CD8-positive, alpha-beta memory T cell (primary cell): ENCODE measurements at places on chromosomes 1 and 21. TPM values are rescaled to one million over a fixed set of nuclear protein-coding genes. Genes with fewer than 3 reads are reported as not detected.

- no peak overlapping the region for H3K27ac ChIP-seq
- H3K27me3 ChIP-seq: no peaks in the 10 kb centered on the region
- H3K36me3 ChIP-seq: no peaks in the 10 kb centered on the region
- no peak for DNase-seq
- H3K4me3 ChIP-seq: no peak overlapping the region
These were observed 31.4 kb upstream of the KIRREL1 start for GRCh38 chr1:157961805-157962762.

DNA sequence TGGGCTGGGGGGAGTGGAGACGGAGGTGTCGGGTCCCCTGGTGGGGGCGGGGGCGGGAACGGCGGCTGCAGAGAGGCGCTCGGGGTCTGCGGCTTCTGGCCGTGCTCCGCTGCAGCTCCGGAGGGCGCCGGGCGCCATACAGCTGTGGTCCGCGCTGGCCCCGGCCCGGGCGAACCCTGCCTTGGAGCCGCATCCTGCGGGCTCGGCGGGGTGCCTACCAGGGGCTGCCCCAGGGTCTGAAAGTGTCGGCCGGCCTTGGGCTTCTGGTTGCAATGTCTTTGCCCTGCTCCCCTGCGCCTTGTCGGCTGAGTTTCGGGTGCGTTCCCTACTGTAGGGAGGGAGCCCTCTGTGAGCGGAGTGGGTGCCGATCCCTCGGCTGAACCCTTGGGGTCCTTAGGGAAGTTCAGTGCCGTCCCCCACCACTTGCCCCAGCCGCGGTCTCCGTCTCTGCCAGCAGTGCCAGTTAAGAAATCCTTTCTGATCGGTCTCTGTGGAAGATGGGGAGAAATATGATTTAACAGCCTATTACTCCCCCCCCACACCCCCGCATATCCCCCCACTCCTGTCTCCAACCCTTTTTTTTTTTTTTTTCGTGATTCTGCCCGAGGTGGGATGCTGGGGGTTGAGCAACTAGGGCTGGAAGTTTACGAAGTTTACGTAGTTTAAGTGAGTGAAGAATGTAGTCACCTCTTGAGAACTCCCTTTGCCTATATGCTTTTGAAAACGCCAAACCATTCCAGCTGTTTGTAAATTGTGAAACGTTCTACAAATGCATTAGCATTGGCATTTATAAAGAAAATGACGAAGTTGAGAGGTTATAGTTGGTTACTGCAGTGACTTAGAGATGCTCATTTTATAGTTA lies 588 bp downstream of the NEXN start:
- peaks cover 5% of the 10 kb centered on the region for H3K4me1 ChIP-seq
- H3K27ac ChIP-seq: no peak overlapping the region
- no peak overlapping the region for H3K4me3 ChIP-seq
- no peaks in the 10 kb centered on the region for H3K27me3 ChIP-seq
- DNase-seq: no peak

GRCh38 chr1:222995620-222996309 lies 147.3 kb downstream of the TLR5 start:
- H3K27me3 ChIP-seq: no peaks in the 10 kb centered on the region
- H3K27ac ChIP-seq: no peak overlapping the region
- DNase-seq: no peak
- H3K4me3 ChIP-seq: no peak overlapping the region
- H3K36me3 ChIP-seq: no peaks in the 10 kb centered on the region
- H3K4me1 ChIP-seq: no peaks in the 10 kb centered on the region

DNA sequence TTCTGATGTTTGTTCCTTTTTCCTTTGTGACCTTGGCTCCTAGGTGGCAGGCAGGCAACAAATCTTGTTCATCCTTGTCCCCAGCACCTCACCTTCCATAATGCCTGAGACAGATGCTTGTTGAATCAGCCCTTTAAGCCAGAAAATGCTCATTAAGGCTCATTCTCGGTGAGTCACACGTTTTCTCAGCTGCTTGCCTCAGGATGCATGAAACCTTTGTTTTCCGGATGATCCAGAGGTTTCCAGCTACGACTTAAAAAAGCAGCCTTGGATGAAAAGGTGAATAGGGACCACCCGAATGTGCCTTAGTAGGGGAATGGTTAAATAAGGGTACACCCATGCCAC lies 4.6 kb upstream of the ATP13A2 start:
- no peaks in the 10 kb centered on the region for H3K27me3 ChIP-seq
- H3K4me1 ChIP-seq: peaks cover 5% of the 10 kb centered on the region
- H3K4me3 ChIP-seq: no peak overlapping the region
- no peak for DNase-seq

GRCh38 chr1:152141971-152142584 lies 16.9 kb downstream of the RPTN start:
- no peak overlapping the region for H3K4me3 ChIP-seq
- no peaks in the 10 kb centered on the region for H3K36me3 ChIP-seq
- DNase-seq: no peak

DNA sequence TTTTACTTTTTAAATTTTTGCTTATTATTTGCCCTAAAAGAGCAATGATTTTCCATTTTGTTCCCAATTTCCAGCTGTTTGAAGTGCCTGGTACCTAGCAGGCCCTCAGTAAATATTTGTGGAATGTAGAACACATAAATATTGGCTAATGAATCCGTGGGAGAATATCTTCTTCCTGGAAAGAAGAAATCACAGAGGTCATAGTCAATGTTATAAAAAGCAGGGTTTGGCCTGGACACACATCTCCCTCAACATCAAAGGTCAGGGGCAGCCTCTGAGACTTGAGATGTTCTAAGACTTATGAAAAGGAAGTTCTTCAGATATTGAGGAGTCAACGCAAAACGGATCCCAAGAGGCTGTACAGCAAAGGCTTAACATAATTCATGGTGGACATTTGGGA lies 358.1 kb downstream of the HHAT start:
- H3K36me3 ChIP-seq: no peaks in the 10 kb centered on the region
- DNase-seq: no peak
- H3K4me1 ChIP-seq: no peaks in the 10 kb centered on the region
- H3K27ac ChIP-seq: no peak overlapping the region

DNA sequence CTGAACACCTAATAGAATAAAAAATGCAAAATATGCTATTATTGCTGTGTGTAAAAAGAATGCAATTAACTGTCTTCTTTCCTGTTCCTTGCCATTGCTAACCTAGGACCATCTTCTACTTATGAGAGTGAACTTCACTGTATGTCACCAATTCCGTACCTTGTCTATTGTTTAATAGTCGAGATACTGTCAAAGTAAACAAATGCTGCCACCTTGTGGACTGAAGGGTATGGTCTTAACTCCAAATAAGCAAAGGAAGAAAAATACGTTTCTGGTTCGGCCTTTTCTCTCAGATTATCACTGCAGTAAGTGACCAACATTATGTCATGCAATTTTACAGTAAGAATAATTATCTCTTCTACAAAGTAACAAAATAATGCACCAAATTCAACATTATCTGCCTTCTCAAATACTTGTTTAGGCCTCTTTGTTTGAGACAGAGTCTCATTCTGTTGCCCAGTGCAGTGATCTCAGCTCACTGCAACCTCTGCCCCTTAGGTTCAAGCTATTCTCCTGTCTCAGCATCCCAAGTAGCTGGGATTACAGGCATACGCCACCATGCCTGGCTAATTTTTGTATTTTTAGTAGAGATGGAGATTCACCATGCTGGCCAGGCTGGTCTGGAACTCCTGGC lies 133.4 kb downstream of the COP1 start:
- no peak overlapping the region for H3K27ac ChIP-seq
- DNase-seq: peak; percentile 9
- no peak overlapping the region for H3K4me3 ChIP-seq
- no peaks in the 10 kb centered on the region for H3K4me1 ChIP-seq
- no peaks in the 10 kb centered on the region for H3K27me3 ChIP-seq

DNA sequence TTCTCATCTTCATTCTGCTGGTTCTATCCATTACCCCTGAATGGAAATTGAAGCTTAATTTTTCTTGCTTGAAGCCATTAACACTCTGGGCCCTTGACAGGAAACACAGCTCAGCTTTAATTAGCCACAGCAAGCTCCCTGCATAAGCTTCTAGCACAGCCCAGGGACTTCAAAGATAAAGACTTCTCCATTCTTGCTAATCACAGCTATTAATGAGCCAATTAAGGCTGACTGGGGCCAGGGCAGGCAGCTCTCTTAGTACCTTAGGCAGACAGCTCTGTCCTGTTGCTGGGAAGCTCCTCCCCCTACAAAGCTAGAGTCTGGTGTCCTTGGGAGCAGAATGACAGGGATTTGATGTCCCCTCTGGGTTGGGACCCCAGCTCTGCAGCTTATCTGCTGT lies 27.9 kb upstream of the TRABD2B start:
- no peaks in the 10 kb centered on the region for H3K4me1 ChIP-seq
- H3K27ac ChIP-seq: no peak overlapping the region
- H3K27me3 ChIP-seq: no peaks in the 10 kb centered on the region
- DNase-seq: no peak
- no peaks in the 10 kb centered on the region for H3K36me3 ChIP-seq
- no peak overlapping the region for H3K4me3 ChIP-seq

DNA sequence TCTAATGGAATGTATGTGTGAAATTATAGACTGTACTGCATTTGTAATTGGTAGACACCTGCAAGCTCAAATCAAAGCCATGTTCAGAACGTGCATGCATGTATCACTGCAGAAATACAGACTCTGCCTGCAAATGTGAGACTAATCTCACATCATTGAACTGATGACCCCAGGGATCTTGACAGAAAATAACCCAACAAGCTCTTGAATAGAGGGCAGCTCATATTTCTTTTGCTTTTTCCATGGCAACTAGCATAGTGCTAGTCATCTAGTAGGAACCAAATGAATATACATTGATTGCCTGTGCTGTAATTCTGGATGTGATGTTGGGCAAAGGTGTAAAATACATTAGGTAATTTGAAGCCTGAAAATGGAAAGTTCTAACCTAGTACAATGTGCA lies 62.4 kb downstream of the PTPRC start:
- H3K27ac ChIP-seq: no peak overlapping the region
- DNase-seq: no peak
- H3K36me3 ChIP-seq: peaks cover 77% of the 10 kb centered on the region
- peaks cover 78% of the 10 kb centered on the region for H3K4me1 ChIP-seq

- DNase-seq: no peak
- H3K4me3 ChIP-seq: no peak overlapping the region
- H3K27ac ChIP-seq: no peak overlapping the region
- H3K27me3 ChIP-seq: no peaks in the 10 kb centered on the region
- H3K36me3 ChIP-seq: no peaks in the 10 kb centered on the region
- H3K4me1 ChIP-seq: no peaks in the 10 kb centered on the region
These were observed 57.3 kb downstream of the LAMC2 start for GRCh38 chr1:183243161-183244050.

DNA sequence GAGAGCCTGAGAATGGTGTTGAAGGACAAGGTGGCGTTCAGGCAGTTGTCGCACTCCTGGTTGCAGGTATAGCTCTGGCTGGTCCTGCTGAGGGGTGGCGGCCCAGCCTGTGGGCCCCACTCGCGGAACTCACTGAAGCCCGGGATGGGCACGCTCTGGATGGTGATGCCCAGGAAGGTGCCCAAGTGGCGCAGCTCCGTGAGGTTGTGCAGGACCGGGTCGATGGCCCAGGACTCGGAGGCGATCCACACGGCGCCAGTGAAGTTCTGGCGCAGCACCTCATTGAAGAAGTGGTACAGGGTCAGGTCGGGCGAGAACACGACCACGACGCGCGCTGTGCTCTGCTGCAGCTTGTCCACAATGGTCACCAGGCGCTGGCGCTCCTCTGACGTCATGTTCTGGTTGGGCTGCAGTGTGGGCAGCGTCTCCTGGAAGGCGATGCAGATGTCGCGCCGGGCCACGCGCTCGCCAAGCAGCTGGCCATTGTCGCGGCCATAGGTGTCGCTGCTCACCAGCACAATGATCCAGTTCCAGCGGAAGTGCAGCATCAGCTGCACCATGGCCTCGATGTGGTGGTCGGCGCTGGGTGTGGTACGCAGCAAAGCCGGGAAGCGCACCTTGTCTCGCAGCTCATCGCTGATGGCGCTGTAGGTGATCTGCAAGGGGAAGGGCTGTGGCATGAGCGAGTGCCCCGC lies 5.0 kb downstream of the TAS1R2 start:
- no peaks in the 10 kb centered on the region for H3K36me3 ChIP-seq
- H3K27me3 ChIP-seq: peaks cover 7% of the 10 kb centered on the region
- no peak overlapping the region for H3K4me3 ChIP-seq
- no peak overlapping the region for H3K27ac ChIP-seq
- no peaks in the 10 kb centered on the region for H3K4me1 ChIP-seq

- H3K27me3 ChIP-seq: no peaks in the 10 kb centered on the region
- H3K4me1 ChIP-seq: no peaks in the 10 kb centered on the region
- H3K36me3 ChIP-seq: no peaks in the 10 kb centered on the region
- H3K27ac ChIP-seq: no peak overlapping the region
These were observed 138.3 kb upstream of the SNX7 start for GRCh38 chr1:98523256-98523655.

DNA sequence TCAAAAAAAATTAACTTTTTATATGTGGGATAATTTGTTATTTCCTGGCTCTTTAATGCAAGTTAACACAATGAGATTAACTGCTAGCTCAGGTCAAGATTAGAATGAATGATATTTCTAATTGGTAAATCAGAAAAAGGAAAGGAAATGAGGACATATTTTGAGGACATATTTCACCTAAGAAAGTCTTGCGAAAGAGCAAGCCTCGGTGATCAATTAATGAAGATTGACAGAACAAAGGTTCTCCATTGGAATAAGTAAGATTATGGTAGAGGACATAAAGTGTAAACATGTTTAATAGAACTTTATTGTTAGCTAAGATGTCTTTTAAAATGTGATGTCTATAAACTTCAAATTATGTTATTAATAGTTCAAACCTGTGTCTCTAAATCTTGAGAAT lies 1617.8 kb downstream of the KCNT2 start:
- H3K4me3 ChIP-seq: no peak overlapping the region
- no peaks in the 10 kb centered on the region for H3K27me3 ChIP-seq
- no peak for DNase-seq
- no peaks in the 10 kb centered on the region for H3K36me3 ChIP-seq
- H3K27ac ChIP-seq: no peak overlapping the region

- no peaks in the 10 kb centered on the region for H3K4me1 ChIP-seq
- DNase-seq: no peak
- no peak overlapping the region for H3K27ac ChIP-seq
- no peak overlapping the region for H3K4me3 ChIP-seq
These were observed 89.8 kb upstream of the WLS start for GRCh38 chr1:68322096-68322495.

- H3K4me3 ChIP-seq: no peak overlapping the region
- no peaks in the 10 kb centered on the region for H3K4me1 ChIP-seq
- no peak overlapping the region for H3K27ac ChIP-seq
- peaks cover 64% of the 10 kb centered on the region for H3K36me3 ChIP-seq
- no peak for DNase-seq
- H3K27me3 ChIP-seq: no peaks in the 10 kb centered on the region
These were observed 25.7 kb downstream of the LY9 start for GRCh38 chr1:160821627-160822026.

GRCh38 chr1:30449428-30450147 lies 273.8 kb downstream of the MATN1 start:
- no peak overlapping the region for H3K27ac ChIP-seq
- H3K4me3 ChIP-seq: no peak overlapping the region
- DNase-seq: no peak
- no peaks in the 10 kb centered on the region for H3K27me3 ChIP-seq
- no peaks in the 10 kb centered on the region for H3K4me1 ChIP-seq

Gene TNFRSF8
- 1.9 TPM for total RNA-seq

Gene CLCC1
- 15.8 TPM for total RNA-seq

Gene ZNF326
- total RNA-seq: 26.4 TPM

Gene CTSE
- total RNA-seq: not detected

Gene CNKSR1
- 0.37 TPM for total RNA-seq

Gene NBPF10
- 0.89 TPM for total RNA-seq

Gene MTF2
- total RNA-seq: 43.4 TPM
